ENCODE measurements at places on chromosomes 12 and 14.
A peak's percentile ranks its signal among the peaks of the same experiment; 100 is the strongest.

- DNase-seq = no peak
- H3K27ac ChIP-seq = no peak overlapping the region
- no peaks in the 10 kb centered on the region for H3K27me3 ChIP-seq
- no peak overlapping the region for H3K4me3 ChIP-seq
These were observed 3.7 kb upstream of the CLMN start for GRCh38 chr14:95323361-95323760.

DNA sequence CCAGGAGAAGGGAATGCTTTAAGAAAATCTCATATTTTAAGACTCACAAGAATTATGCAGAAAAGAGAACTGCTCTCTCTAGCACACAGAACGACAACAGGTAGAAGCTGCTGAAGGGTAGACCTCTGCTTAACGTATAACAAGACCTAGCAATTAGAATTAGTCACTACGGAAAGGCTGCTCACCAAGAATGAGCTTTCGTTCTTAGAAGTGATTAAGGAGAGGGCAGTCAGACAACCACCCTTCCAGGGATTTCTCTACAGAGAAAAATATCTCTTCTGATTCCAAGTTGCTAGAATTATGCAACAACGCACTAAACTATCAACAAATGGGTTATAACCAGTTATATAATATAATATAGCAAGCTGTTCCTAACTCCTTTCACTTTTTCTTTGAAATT, 18.6 kb downstream of the LRIG3 start:
- H3K27me3 ChIP-seq = no peaks in the 10 kb centered on the region
- H3K4me3 ChIP-seq = no peak overlapping the region
- no peaks in the 10 kb centered on the region for H3K36me3 ChIP-seq
- H3K27ac ChIP-seq = no peak overlapping the region
- no peak for DNase-seq

GRCh38 chr14:72404106-72404774, 472.0 kb downstream of the RGS6 start:
- H3K4me1 ChIP-seq = no peaks in the 10 kb centered on the region
- no peak overlapping the region for H3K4me3 ChIP-seq

GRCh38 chr12:6724409-6724797, 557 bp downstream of the COPS7A start:
- H3K27ac ChIP-seq = peak overlapping the region; percentile 94
- H3K27me3 ChIP-seq = no peaks in the 10 kb centered on the region
- peak overlapping the region; percentile 80 for H3K4me3 ChIP-seq

- no peaks in the 10 kb centered on the region for H3K27me3 ChIP-seq
- no peak overlapping the region for H3K4me3 ChIP-seq
- H3K4me1 ChIP-seq = no peaks in the 10 kb centered on the region
- no peak overlapping the region for H3K27ac ChIP-seq
These were observed 12.9 kb downstream of the ANKRD13A start for GRCh38 chr12:110012137-110012536.

- DNase-seq = no peak
- no peaks in the 10 kb centered on the region for H3K36me3 ChIP-seq
- no peak overlapping the region for H3K27ac ChIP-seq
These were observed 126.0 kb upstream of the PARP11 start for GRCh38 chr12:3998968-3999792.

DNA sequence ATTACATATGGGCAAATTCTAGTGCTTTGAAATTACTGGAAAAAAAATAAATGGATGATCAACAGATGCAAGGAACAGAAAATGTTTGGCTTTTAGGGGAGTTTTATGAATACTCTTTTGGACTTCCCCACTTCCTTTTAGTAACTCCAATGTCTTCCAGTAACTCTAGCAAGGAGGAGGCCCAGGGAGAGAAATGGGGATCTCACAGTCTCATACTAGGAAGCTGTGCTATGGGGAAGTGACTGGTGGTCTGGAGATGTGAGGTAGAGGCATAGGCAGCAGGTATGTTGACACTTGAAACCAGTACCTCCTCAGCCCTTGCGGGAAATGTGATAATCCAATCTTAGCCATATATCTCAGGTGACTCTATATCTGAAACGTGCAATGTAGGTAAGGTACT, 68.1 kb downstream of the CRADD start:
- H3K27me3 ChIP-seq = no peaks in the 10 kb centered on the region
- peaks cover 11% of the 10 kb centered on the region for H3K4me1 ChIP-seq
- H3K36me3 ChIP-seq = no peaks in the 10 kb centered on the region
- no peak overlapping the region for H3K27ac ChIP-seq
- DNase-seq = no peak

DNA sequence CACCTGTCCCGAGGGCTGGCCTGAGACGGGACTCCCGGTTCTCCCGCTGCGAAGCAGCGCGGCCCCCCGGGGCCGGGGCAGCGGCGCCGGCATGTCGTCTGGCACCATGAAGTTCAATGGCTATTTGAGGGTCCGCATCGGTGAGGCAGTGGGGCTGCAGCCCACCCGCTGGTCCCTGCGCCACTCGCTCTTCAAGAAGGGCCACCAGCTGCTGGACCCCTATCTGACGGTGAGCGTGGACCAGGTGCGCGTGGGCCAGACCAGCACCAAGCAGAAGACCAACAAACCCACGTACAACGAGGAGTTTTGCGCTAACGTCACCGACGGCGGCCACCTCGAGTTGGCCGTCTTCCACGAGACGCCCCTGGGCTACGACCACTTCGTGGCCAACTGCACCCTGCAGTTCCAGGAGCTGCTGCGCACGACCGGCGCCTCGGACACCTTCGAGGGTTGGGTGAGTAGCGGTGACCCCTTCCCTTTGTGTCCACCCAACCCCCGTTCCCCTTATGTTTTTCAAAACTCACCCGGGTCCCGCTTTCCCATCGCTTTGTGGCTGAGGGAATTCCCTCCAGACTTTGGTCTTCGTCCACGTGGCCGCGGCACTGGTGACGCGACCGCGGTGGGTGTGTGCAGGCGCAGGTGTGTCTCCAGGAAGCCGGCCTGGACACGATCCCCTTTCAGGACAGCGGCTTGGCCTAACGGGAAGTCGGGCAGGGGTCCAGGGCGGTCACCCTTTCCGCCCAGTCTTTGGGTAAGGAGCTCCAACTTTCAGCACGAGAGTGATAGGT, 826 bp downstream of the PRKCH start:
- peak overlapping the region; percentile 47 for H3K4me3 ChIP-seq
- H3K36me3 ChIP-seq = no peaks in the 10 kb centered on the region
- no peaks in the 10 kb centered on the region for H3K4me1 ChIP-seq
- DNase-seq = no peak
- peaks cover 6% of the 10 kb centered on the region for H3K27me3 ChIP-seq
- H3K27ac ChIP-seq = no peak overlapping the region

DNA sequence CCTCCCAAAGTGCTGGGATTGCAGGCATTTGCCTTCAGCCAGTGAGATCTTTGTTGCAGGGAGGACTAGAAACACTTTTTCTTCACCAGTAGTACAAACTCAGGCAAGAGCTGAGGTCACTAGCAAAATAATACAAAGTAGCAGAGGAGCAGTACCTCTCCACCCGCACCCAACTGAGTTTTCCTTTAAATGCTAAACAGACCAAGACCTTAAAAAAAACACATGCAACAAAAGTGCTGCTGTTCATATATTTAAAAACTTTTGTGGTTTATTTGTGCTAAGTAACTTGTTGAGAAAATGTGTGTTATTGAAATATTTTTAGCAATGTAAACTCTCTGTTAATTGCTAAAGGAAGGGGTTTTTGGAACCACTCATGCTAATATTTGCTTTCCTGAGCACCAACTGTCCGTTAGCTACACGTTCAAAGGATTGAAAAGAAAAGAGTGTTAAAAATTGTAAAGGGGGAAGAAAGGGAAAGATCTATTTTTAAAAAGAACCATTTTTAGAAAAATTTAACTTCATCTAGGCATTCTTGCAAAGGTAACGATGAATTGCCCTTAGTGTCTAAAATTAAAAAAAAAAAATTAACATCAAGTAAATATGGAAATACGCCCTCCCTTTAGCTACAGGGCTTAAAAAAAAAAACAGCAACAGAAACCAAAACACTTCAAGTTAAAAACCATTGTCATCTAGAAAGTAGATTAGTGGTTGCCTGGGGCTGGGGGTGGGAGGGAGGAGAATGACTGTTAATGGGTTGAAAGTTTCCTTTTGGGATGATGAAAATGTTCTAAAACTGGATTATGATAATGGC, 114.0 kb upstream of the KRAS start:
- no peak overlapping the region for H3K4me3 ChIP-seq
- no peak for DNase-seq
- peaks cover 5% of the 10 kb centered on the region for H3K27me3 ChIP-seq
- no peak overlapping the region for H3K27ac ChIP-seq

DNA sequence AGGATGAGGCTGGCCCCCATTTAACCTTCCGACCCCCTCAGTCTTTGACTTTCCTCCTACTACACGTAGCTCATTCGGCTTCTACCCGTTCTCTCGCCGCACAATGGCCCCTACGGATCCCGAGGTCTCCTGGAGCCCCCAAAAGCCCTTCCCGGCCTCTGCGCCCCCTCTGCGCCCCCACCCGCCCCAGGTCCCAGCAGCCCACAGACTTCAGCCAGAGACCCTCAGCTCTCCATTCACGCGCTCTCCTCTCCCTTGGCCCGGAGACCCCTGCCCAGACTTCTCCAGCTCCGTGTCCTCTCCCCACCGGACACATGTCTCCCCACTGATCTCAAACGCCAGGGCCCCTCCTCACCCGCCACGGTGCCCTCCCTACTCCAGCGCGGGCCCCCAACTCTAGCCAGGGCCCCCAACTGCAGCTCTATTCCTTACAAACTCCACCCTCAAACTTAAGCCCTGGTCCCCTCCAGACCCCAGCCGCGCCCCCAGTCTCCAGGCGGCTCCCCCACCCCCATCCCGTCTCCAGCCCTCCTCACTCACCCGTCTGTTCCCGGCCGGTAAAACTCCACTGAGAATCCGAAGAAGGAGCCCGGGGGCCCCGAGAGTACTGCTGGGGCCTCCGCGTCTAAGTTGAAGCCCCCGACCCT, 502 bp downstream of the ITGA5 start:
- no peak for DNase-seq
- no peaks in the 10 kb centered on the region for H3K27me3 ChIP-seq
- peaks cover 35% of the 10 kb centered on the region for H3K4me1 ChIP-seq
- H3K36me3 ChIP-seq = no peaks in the 10 kb centered on the region
- peak overlapping the region; percentile 93 for H3K27ac ChIP-seq

GRCh38 chr12:39966721-39967120, 139.2 kb downstream of the SLC2A13 start:
- H3K4me1 ChIP-seq = no peaks in the 10 kb centered on the region
- no peak overlapping the region for H3K27ac ChIP-seq
- DNase-seq = no peak
- no peaks in the 10 kb centered on the region for H3K27me3 ChIP-seq

DNA sequence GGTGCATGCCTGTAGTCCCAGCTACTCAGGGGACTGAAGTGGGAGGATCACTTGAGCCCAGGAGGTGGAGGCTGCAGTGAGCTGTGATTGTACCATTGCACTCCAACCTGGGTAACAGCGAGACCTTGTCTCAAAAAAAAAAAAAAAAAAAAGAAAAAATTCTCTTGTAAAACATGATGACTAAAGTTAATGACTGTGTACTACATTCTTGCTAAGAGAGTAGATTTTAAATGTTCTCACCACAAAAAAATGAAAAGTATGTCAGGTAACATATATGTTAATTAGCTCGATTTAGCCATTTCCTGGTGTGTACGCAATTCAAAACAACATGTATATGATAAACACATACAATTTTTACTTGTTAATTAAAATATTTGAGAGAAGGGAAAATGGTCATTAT, 480.7 kb upstream of the RGS6 start:
- no peaks in the 10 kb centered on the region for H3K36me3 ChIP-seq
- no peak overlapping the region for H3K27ac ChIP-seq
- H3K4me1 ChIP-seq = peaks cover 4% of the 10 kb centered on the region
- no peak for DNase-seq

DNA sequence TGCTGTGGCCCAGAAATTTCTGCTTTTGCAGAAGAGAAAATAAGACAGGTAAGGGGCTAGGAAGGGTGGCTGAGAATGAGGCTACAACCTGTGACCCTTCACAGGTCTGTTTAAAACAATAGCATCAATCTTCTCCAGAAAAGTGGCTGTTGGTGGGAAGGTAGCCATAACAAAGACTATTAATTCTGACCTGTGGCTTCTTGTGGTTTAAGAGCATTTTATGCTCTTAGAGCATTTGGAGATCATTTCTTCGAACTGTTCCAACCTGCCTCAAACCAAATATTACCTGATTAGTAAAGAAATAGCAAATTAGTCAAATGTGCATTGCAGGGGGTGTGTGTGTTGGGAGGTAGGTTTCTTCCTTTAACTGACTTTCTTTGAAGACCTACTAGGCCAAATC, 15.2 kb upstream of the TCP11L2 start:
- no peaks in the 10 kb centered on the region for H3K36me3 ChIP-seq
- H3K4me1 ChIP-seq = peaks cover 6% of the 10 kb centered on the region
- H3K27me3 ChIP-seq = no peaks in the 10 kb centered on the region
- H3K4me3 ChIP-seq = no peak overlapping the region
- no peak overlapping the region for H3K27ac ChIP-seq

DNA sequence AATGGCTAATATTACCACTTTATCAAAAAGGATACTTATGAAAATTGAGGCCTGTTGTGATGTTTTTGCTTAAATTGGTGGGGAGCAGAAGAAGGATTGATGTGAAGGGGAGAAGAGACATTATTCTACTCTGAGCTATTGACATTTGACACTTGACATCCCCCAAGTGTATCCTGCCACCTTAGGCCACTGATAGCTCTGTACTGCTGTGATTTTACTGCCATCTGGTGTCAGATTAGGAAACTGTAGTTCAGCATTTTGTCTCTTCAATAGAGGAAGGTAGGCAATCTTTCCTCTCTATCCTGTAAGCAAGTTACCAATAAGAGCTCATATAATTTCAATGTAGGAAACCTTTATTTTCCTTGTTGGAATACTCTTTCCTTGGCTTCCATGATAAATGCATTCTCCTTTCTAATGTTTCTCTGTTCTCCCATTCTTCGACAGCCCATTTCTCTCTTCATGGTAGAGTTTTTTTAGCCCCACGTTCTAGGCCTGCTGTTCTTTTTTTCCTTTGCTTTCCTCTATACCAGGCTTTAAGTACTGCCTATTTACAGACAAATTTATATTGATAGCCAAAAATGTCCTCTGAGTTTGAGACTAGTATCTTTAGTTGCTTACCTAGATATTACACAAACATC, 46.3 kb downstream of the PPHLN1 start:
- H3K4me1 ChIP-seq = no peaks in the 10 kb centered on the region
- no peaks in the 10 kb centered on the region for H3K27me3 ChIP-seq
- H3K36me3 ChIP-seq = no peaks in the 10 kb centered on the region
- no peak overlapping the region for H3K4me3 ChIP-seq
- no peak overlapping the region for H3K27ac ChIP-seq

- no peak overlapping the region for H3K4me3 ChIP-seq
- H3K4me1 ChIP-seq = peaks cover 3% of the 10 kb centered on the region
- no peak for DNase-seq
These were observed 9.0 kb upstream of the EAPP start for GRCh38 chr14:34548472-34548981.

- H3K4me1 ChIP-seq = peaks cover 16% of the 10 kb centered on the region
- no peak for DNase-seq
- no peaks in the 10 kb centered on the region for H3K27me3 ChIP-seq
- H3K4me3 ChIP-seq = peak overlapping the region; percentile 85
These were observed 1.0 kb upstream of the ANO6 start for GRCh38 chr12:45214749-45215418.

All from Panc1 (cell line).